NCI-H1694 (cell line): ENCODE measurements at places on chromosomes 7 and 10.

GRCh38 chr10:96387161-96387560 is 28.4 kb upstream of the OPALIN start:
- no peak for DNase-seq

DNA sequence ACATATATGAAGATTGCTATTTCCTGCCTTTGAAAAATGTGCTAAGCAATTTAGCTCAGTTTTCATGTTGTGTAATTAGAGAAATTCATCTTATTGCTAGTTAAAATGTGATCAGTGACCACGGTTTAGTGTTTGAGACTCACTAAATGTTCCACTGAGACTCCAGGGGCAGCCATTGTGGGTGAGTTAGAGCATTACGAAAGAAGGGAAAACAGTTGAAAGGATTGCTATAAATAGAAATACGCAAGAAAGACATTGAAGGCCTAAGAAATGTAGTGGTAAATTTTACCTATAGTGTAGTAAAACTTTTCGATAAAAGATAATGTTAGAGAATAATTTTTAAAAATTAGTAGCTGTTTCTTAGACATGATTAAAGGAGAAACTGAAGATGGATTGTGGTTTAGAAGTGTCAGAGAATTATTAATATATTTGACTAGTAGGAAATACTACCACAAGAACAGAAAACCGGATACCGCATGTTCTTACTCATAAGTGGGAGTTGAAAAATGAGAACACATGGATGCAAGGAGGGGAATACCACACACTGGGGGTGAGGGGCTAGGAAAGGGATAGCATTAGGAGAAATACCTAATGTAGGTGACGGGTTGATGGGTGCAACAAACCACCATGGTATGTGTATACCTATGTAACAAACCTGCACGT is 394.5 kb downstream of the SEMA3D start:
- no peak for DNase-seq

GRCh38 chr10:124944982-124945381 is 3.1 kb downstream of the ZRANB1 start:
- DNase-seq: no peak

DNA sequence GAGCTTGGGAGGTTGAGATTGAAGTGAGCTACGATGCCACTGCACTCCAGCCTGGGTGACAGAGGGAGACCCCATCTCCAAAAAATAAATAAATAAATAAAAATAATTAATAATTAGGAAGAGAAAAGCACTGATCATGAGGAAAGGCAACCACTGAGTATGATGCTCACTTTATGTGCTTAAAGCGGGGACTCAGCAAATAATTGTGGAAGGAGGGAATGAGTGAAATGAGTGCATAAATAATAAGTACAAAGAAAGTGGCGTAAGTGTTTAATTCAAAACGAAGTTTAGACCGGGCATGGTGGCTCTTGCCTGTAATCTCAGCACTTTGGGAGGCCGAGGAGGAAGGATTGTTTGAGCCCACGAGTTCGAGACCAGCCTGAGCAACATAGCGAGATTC is 94.9 kb upstream of the MKLN1 start:
- DNase-seq: no peak

DNA sequence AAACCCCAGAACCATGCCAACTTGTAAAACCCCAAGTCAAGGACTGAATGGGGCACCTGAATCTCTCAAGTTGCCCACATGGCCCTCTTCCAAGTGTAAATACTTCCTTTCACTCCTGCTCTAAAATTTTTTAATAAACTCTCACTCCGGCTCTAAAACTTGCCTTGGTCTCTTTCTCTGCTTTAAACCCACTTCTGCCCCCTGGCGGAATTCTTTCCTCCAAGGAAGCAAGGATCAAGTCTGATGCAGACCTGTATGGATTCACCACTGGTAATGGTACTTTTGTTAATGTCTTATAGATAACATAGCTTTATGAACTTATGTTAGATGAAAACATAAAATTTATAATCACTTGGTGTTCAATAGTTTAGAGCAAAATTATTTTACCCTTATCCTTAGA is 33.8 kb downstream of the SLC16A9 start:
- DNase-seq: no peak

DNA sequence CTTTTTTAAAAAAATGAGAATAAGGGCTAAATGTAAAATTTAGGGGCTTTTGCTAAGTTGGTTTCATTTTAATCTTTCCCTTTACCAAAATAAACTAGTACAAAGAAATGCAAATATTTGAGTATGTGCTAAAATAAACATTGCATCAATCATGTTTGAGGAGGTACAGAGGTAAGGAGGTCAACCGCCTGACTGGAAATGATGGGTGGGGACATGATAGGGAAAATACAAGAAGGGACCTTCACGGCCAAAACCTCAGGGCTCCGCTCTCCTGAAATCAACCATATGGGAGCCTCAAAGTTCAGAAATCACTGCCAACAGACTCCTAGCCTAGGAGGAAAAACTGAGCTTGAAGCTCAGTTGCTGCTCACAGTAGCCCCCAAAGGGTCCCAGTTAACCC is 207.6 kb downstream of the AHR start:
- no peak for DNase-seq

DNA sequence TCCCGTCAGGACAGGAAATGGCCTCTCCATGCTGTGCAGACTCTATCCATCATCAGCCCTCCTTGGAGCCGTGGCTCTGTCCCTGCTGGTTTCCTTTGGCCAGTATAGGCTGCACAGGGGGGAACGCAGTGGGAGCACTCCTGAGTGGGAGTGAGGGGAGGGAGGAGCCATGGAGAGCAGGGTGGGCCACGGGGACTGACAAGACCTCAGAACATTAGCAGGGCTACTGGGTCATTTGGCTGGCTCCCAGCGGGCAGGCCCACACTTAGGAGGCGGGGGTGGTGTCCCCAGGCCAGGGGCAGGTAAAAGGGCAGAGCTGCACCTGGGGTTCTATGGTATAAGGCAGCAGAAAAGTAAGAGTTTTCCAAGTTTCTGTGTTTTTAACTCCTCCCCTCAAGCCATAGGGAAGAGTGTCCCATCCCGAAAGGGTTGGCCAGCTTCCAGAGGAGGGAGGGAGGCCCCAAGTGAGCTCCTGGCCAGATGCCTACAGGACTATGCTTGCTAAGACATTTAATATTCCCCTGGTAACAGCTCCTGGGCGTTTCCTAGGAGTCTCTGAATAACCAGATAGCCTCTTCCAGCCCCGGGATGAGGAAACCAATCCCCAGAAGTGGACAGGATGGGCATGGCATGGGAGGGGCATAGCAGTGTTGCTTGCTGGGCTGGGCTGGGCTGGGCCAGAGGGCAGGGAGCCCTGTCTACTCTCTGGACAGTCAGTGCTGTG is 5.5 kb upstream of the OPN4 start:
- DNase-seq: no peak

DNA sequence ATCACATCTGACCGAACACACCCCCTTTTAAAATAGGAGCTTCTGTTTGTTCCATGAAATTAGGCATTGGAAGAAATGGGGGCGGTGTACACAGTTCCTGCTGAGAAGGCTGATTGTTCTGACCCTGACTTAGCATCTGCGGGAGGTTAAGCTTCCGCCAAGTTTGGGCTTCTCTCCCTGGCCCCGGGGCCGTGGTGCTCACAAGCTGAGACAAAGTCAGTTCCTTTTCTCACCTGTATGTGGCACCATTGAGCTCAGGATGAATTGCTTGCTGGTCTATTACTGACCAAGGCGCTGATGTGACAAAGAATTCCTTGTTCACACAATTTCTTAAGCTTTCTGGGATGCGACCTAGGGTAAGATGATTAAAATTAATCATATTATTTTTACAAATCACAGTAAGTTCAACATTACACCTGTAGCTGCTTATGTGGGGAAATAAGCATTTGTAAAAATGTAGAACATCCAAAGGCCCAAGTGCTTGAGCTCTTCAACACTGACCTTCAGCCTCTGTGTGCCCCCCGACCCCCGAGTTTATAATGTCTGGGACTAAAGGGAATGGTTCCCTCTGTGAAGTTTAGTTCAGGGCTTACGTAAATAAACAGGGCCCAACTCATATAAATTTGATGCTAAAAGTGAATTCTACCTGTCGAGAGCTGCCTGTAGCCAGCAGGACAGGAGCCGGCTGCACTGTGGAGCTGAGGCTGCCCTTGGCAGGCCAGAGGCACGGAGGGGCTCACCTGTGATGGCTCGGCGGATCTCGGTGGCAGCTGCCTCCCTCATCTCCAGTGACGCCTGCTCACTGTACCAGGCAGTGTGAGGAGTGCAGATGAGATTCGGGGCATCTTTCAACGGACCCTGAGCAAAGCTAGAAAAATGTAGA is 50.8 kb downstream of the ZRANB1 start:
- DNase-seq: no peak

- no peak for DNase-seq
Measured at GRCh38 chr10:11598712-11599397, 12.6 kb downstream of the USP6NL start.

DNA sequence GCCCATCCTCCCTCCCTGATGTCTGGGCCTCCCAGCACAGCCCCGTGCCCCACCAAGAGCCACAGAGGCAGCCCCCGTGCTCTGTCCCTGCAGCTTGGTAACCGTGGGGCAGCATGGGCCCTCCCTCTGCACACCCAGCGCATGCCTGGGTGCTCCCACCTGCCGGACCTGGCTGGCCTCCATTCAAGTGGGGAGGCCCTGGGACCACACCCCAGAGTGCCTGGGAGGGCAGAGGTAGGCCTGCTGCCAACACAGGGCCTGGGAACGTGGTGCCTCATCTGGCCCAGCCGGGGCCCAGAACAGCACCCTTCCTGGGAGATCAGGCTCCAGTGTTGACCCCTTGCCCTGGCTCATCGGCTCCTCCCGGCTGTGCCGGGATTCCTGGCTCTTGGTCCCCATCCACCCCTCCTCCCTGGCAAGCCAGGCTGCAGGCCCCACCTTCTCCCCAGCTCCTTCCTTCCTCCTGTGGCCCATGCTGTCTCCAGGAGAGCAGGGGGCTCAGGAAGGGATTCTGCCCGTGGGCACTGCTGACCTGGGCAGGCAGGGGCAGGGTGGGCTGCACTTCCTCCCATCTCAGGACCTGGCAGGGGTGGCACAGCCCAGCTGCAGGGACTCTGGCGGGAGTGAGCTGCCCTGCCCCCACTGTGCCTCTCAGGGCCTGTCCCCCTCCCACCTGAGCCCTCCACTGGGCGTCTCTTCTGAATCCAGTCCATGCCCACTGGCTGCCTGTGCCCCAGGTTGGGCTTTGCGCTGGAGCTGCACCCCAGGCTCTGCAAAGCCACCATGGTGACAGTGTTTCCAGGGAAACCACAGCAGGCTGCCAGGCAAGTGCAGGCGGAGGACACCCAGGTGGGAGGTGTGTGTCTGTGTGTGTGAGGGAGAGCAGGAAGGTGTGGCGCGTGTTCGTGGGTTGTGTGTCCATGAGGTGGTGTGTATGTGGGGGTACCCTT is 32.6 kb downstream of the PWWP2B start:
- DNase-seq: no peak

- DNase-seq: no peak
Measured at GRCh38 chr7:150569245-150569955, 2.2 kb downstream of the GIMAP4 start.

- no peak for DNase-seq
Measured at GRCh38 chr7:13829231-13829630, 160.2 kb downstream of the ETV1 start.

DNA sequence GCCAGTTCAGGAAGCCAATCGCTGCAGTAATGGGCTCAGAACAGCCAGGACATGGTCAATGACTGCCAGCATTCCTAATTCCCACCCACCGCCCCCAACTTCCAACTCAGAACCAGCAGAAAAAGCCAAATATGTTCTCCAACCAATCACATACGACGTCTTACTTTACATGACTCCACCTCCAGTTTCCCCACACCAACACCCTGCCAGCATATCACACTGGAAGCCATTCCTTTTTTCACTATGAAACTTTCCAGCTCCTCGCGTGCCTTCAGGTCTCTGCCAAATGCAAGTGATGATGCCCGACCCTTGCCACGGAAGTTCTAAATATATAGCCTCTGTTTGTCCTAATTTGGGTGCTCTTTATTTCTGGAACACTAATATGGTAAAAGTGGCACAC is 12.5 kb downstream of the NPS start:
- no peak for DNase-seq

DNA sequence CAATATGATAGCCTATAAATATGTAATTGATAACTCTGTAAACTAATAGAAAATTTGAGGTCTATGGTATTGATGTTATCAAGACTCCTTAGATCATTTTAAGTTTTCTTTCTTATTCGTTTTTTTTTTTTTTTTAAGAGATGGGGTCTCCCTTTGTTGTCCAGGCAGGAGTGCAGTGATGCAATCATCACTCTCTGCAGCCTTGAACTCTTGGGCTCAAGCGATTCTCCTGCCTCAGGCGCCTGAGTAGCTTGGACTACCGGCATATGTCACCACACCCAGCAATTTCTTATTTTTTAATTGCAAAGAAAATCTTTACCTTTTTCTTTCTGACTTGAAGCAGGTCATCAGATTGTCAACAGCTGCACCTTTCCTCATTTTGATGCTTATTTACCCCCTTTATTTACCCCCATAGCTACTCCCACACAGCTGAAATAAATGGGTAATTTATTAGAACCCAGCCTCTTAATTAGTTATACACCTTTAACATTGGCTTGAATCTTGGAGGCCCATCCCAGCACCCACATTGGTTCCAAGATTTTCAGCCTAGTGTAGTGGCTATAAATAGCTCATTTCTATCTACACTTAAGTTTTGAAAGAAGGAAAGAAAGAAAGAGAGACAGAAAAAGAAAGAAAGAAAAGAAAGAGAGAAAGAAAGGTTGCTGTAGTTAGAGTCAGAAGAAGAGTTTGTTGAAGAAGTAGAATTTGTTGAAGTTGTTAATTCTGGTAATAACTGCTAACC is 38.3 kb downstream of the ARL4A start:
- no peak for DNase-seq

- no peak for DNase-seq
Measured at GRCh38 chr7:2257651-2258050, 15.6 kb downstream of the NUDT1 start.

- no peak for DNase-seq
Measured at GRCh38 chr7:132257253-132257652, 319.0 kb downstream of the PLXNA4 start.

- no peak for DNase-seq
Measured at GRCh38 chr10:120457431-120458172, 575 bp downstream of the PLPP4 start.

- no peak for DNase-seq
Measured at GRCh38 chr10:112761256-112761655, 188.8 kb upstream of the TCF7L2 start.

DNA sequence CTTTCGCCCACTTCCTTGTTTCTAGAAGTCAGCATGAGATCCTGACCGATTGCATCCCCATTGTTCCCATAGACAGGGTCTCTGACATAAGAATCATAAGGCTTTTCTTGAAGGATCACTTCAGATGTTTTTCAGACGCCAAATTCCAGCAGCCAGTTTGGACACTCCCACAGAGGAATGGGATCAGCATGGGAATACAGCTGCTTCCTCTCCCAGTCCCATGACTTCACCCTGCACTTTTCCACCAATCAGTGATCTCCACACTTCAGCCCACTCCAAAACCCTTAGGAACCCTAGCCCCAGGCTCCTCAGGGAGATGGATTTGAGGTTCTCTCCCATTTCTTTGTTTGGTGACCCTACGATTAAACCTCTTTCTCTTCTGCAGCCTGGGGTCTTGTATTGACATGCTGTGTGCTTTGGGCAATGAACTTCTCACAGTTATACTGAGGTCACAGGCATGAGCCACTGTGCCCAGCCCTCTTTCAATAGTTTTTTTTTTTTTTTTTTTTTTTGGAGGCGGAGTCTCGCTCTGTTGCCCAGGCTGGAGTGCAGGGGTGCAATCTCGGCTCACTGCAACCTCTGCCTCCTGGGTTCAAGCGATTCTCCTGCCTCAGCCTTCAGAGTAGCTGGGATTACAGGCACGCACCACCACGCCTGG is 52.8 kb upstream of the CHST3 start:
- DNase-seq: no peak
